ENCODE measurements at places on chromosomes 13 and 19.

DNA sequence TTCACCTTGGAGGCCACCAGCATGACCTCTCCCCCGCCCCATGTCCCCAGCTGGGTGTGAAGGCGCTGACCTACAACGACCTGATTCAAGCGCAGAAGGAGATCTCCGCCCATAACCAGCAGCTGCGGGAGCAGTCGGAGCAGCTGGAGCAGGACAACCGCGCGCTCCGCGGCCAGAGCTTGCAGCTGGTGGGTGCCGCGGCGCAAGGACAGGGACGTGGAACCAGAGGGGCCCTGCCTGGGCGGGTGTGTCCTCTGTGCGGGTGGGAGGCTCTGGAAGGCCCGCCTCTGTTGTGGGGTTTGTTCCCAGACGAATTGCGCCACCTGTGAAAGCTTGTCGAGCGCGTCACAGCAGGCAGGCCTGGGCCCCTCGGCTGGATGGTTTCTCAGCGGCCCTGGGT lies 22.3 kb downstream of the PLEKHJ1 start:
- no peak for DNase-seq

DNA sequence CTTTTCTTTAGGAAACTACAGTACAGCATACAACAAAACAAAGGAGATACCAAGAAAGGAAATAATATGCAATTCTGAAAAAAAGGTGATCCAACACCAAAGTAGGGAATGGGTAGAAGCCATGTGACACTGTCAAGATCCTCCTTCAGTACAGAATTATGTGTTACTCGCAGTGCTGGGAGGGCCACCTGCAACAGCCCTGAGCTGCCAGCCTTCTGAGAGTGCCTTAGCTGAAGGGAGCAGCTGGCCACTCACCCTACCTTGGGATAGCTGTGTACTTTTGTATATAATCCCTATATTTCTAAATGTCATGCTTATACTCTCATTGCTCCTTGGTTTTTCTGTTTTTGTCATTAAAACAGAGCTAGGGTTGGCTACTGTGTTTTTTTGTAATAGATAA lies 1518.2 kb upstream of the PCDH20 start:
- no peak for DNase-seq

DNA sequence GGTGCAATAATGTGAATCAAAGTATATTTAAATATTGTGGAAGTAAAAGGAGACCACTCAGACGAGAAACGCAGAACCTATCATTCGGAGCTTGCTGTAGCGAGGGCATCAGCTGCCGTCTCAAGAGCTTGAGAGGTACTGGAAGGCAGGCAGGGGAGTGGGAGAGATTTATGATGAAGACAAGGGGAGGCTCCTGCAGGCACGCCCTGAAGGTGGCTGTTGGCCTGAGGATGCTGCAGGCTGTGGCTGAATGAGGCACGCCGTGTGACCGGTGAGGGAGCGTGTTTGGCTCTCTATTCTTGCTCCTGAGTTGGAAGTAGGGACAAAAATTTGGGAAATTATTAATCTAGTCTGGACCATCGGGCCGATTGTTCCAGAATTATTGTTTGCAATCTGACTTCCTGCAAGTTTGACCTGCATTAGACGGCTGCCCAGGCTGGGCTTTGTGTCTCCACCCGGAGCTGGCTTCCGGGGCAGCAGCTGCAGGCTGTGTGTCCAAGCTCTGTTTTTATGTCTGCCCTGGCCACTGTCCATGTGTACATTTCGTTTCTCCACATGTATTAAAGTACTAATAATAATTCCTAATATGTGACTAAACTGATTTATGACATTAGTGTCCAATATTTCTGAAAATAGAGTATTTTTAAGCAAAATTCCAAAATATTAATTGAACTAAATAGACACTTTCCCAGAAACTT lies 91.1 kb upstream of the ANKRD10 start:
- peak; percentile 67 for DNase-seq

- DNase-seq: peak; percentile 90
Observed at GRCh38 chr19:48644839-48645619, 958 bp downstream of the CA11 start.
